Amygdala (tissue), 56 donors: ENCODE measurements at places on chromosomes 5 and 9.

DNA sequence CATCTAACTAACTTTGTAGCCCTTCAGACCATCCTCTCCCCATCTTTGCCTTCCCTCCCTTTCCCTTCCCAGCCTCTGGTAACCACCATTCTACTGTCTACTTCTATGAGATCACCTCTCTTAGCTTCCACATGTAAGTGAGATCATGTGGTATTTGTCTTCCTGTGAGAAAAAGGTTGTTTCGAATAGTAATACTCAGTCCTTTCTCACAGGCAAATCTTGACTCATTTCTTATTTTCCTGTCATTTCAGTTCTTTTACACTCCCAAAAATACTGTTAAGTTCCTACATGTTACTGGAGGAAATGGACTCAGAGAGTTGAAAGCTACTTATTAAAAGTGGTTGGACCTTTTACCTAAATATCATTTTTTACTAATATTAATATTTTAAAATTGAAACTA is 82.1 kb downstream of the SLF1 start:
- no peak for DNase-seq

- no peak for DNase-seq
These were observed 166.6 kb upstream of the HCN1 start for GRCh38 chr5:45862763-45863162.

DNA sequence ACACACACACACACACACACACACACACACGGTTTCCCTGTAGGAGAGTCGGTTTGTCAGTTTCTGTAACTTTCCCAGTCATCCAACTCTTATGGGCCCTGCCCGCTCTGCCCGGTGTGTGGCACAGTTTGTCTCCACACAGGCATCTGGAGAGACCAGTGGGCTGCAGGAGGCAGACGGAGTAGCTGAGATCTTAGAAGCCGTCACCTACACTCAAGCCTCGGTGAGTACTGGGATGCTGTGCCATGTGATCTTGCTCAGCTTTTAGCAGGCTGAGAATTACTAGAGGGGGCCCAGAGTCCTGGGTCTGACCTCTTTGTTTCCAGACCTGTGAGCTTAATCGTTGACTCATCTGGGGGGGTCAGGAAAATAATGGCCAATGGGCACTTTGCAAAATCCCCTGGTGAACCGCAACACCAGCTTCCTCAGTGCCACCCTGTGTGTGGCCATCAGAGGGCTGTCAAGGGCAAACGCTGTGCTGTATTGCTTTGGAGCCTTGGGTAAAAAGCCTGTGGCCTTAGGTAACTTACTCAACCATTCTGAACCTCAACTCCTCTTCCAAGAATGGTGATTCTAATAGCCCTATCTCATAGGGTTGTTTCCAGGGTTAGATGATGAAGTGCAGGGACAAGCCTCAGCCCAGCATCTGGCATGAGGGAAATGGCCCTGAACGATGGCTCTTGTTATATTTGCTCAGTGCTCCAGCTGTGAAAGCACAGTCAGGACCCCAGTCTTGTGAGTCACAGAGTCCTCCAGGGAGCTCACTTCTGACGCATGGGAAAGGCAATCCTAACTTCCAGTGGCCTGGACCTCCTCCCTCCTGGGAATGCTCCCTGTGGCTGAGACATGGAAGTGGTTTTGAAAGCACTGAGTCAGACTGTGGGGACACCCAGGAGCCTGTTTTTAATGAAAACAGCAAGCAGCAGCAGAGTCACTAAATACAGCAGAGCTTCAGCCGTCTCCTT is 45.6 kb downstream of the COL15A1 start:
- DNase-seq: no peak

DNA sequence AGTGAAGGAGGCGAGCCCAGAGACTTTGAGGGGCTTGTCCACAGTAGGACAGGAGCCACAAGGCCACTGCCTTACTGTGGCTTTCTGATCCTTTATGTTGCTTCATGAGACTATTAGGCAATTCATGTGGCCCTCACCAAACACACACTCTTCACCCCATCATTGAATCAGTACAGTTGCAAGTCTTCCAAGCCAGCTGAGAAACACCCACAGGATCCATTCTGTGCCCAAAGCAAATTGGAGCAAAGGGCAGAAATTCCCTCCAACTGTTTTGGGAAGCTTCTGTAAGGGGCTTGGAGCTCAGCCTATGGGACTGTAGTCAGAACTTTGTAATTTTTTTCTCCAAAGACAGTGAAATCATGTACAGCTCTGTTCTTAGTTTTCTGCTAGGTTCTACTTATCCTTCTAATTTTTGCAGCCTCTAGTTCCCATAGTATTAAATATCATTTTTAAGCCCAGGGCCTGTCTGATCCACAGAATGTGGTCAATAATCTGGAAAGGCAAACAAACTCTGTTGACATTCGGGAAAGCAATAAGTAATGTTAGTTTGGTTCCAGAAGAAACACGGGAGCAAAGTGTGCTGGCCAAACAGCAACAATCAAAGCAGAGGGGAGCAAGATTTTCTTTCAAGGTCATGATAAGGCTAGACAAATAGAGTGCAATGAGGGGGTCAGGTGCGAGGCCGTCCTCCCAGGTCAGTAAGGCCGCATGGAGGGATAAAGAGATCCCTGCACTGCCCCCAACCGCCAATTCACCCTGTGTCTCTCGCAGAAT is 47.0 kb downstream of the UBE2QL1 start:
- DNase-seq: no peak

- no peak for DNase-seq
These were observed 71.3 kb upstream of the OTULINL start for GRCh38 chr5:14510156-14510734.

- DNase-seq: no peak
These were observed 90.6 kb upstream of the SLC25A48 start for GRCh38 chr5:135743705-135744411.

DNA sequence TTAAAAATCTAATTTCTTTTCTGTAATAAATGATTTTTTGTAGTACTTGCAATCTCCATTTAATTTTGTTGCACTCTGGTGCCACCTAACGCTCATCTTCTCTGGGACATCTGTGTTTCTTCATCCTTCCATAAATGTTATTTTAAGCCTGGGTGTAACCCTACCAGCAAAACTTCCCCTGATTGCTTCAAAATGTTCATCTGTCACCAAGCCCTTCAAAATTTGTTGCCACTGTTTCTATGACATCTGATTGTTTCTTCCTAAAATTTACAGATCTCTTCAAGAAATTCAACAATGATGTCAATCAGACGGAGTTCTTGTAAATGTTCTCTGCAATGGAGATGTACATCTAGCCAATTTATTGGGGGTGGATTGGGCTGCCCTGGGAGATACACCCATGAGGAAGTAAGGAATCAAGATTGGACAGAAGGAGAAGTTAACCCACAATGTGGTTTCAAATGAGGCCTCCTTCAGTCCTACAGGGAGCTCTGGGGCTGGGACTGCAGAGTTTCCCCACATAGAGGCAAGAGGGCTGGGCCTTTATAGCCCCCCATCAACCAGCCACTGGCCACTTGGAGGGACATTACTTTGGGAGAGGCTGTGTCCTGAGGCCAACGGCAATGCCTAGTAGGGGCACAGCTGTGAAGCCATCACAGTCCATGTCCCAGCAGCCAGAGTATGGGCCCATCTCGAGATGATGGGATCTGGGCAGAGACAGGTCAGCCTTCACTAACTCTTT is 23.3 kb downstream of the MCTP1 start:
- DNase-seq: no peak

DNA sequence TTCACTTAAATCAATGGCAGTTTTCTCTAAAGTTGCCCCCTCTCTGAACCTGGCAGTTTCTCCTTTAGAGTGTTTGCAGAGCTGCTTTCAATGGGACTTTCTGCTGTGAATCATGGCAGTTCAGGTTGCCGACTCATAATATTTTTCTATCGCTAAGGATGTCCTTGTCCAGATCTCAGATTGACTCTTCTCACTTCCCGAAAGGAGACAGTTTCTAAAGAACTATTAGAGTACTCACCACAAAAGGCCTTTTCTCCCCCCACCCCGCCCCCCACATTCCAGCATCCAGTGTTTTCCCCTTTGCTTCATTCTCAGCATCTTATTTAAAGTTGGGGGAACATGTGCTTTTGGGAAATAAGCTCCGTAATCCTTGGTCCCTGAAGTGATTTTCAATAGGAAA is 443.5 kb upstream of the KLF4 start:
- DNase-seq: no peak

GRCh38 chr9:107410420-107410819 is 79.1 kb downstream of the KLF4 start:
- DNase-seq: no peak

GRCh38 chr5:143511736-143512135 is 108.2 kb upstream of the NR3C1 start:
- DNase-seq: no peak

DNA sequence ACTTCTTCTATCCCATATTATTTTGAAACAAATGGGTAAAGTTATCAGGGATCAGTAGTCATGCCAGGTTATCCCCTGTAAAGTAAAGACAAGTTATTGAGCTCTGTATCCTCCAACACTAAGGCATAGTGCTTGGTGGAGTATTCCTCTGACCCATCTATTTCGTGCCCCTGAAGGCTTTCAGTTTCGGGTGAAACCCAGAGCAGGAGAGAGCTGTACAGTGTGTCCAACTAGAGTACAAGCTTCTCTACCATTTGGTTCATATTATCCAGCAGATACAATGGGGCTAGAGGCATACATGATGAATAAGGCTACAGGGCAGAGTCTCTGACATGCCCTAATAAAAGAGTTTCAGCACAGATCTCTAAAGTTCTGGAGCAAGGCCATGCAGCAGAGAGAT is 3.2 kb upstream of the SLC22A4 start:
- no peak for DNase-seq

- DNase-seq: peak; percentile 76
These were observed 48.9 kb downstream of the DYNC2I2 start for GRCh38 chr9:128607642-128608350.
